ENCODE measurements at places on chromosomes 6 and 20.

GRCh38 chr20:19015351-19016139 lies 196.9 kb upstream of the SLC24A3 start:
- DNase-seq, result peak; percentile 55

- DNase-seq, result no peak
These were observed 198.6 kb upstream of the THBS2 start for GRCh38 chr6:169452117-169452868.

DNA sequence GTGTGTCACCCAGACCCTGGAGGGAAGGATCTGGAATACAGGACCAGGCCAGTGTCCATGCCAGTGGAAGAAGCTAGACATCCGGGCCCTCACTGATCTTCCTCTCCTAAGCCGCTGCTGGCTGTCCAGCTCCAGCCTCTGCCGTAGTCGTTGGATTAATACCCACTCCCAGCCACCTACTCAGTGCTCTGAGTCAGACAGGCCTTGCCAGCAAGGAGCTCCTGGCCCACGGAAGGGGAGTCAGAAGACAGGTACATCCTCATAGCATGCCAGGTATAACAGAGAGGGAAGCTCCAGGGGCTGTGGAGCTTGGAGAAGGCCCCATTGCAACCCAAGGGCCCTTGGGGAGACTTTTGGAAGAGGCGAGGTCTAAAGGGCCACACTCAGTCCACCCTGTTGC lies 49.0 kb downstream of the STK35 start:
- no peak for DNase-seq

- DNase-seq, result no peak
These were observed 1366.9 kb upstream of the EYS start for GRCh38 chr6:67073938-67074337.

Measured in suppressor macrophage treated with lipopolysaccharide for 4 hours (primary cell).